ENCODE measurements at places on chromosomes 2 and 18. TPM values are rescaled to one million over a fixed set of nuclear protein-coding genes. Genes with fewer than 3 reads are reported as not detected.
A peak's percentile ranks its signal among the peaks of the same experiment; 100 is the strongest.

GRCh38 chr2:24920098-24920808 is at the start of gene ADCY3:
Gene ADCY3 (minus strand): TSS chr2:24920237. CDS start chr2:24918987, 1,250 bp downstream.
- DNase-seq = peak; percentile 75

DNA sequence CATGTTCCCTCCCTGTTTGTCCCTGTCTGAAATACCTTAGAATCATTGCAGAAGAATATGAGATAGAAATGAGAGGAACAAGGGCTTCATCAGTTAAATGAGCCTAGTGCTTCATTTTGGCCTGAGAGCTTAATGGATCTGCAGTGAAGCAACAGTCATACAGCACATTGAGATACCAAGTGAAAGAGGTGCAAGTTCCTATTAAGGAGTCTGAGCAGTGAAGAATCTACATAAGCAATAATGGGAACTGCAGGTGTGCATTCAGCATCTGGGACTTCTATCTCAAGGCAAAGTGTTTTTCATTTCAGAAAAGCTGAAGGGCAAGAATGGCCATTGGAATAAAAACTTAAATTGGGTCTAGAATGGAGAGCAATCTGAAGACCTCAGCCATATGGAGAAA is 323.2 kb upstream of the SLC39A10 start:
- no peak for DNase-seq

DNA sequence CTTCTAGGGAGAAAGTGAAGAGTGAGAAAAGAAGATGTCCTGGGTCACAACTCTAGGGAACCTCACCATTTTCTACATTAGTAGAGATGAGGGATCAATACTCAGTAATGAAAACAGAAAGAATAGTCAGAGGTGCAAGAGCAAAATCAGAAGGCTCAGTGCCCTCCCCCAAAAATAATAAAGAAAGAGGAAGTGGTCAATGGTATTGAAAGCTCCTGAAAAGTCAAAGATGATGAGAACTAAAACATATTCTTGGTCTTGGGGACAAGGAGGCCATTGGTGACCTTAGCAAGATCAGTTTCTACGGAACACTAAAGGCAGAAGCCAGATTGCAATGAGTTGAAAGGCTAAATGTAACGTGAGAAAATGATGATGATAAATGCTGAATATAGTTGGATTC is 24.5 kb upstream of the MYO1B start:
- no peak for DNase-seq

DNA sequence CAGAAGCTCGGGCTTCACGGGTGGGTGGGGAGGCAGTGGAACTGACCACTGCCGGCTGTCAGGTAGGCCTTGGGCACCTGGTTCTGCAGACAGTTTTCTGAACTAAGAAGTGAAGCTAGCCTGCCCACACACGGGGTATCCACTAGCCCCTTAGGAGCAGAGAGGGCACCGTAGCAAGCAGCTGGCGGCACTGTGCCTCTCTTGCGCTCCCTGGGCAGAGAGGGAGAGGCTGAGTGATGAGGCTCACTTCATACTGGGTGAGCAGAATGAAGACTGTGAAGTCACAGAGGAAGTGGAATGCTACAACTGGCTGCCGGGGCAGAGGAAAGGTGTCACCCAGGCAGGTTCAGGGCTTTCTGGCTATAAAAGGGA is 753 bp downstream of the ITPRIPL1 start:
- DNase-seq = peak; percentile 77

- DNase-seq = no peak
These were observed 35.6 kb downstream of the GLI2 start for GRCh38 chr2:120771111-120771780.

GRCh38 chr2:43312755-43313641 is 86.6 kb upstream of the ZFP36L2 start:
- DNase-seq = no peak

DNA sequence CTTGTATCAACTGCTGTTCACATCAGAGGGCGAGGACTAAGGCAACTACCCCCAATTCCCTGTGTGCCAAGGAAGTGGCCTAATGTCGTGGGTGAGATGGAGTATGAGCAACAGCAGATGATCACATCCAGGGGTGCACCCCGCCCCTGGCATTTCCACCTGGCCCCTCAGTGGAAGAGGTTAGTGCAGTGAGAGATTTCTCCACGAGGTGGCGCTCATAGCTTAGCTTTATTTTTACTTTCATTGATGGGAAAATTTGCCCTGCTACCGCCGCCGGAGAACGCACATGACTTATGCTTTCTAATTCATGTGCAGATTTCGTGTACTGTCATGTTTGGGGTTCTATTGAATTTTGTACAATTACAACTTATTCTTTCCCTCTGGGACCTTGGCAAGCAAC is 470.6 kb upstream of the MEX3C start:
- DNase-seq = peak; percentile 61

GRCh38 chr18:34039201-34039600 is 185.5 kb downstream of the NOL4 start:
- no peak for DNase-seq

GRCh38 chr2:140895378-140895777 is 1235.4 kb downstream of the LRP1B start:
- DNase-seq = no peak

DNA sequence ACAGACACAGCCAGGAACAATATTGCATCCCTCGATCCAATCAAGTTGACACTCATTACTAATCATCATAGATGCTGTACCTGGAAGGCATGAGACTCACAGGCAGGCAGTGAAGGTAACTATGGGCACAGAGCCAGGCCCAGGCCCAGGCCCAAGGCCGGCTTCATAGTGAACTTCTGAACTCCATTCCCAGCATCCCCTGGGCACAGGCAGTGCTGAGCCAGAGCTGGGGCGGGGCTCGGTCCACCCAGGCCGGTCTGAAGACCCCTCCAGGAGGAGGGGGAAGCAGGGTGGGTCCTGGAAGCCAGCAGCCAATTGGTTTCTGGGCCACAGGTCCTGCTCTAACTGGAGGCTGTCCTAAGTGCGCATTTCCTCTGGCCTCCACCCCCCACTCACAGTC is 37.6 kb downstream of the MLPH start:
- no peak for DNase-seq

GRCh38 chr2:23513872-23514793 is 129.2 kb downstream of the KLHL29 start:
- no peak for DNase-seq

- DNase-seq = no peak
These were observed 124.1 kb upstream of the LGALSL start for GRCh38 chr2:64329848-64330247.

GRCh38 chr2:157771234-157771633 is 104.9 kb downstream of the ACVR1 start:
- no peak for DNase-seq

GRCh38 chr2:114534116-114535084 is 92.0 kb downstream of the DPP10 start:
- DNase-seq = no peak

GRCh38 chr2:127597984-127598380 is 48.0 kb upstream of the GPR17 start:
- DNase-seq = no peak

DNA sequence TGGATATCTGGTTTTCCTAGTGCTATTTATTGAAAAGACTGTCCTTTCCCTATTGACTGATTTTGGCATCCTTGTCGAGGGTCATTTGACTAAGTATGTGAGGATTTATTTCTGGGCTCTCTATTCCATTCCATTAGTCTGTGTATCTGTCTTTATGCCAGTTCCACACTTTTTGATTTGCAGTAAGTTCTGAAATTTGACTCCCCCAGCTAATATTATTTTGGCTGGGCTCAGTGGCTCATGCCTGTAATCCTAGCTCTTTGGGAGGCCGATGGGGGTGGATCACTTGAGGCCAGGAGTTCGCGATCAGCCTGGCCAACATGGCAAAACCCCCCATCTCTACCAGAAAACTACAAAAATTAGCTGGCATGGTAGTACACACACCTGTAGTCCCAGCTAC is 46.8 kb upstream of the GAREM2 start:
- DNase-seq = no peak

- DNase-seq = no peak
These were observed 402.9 kb downstream of the ERBB4 start for GRCh38 chr2:212135739-212136138.

DNA sequence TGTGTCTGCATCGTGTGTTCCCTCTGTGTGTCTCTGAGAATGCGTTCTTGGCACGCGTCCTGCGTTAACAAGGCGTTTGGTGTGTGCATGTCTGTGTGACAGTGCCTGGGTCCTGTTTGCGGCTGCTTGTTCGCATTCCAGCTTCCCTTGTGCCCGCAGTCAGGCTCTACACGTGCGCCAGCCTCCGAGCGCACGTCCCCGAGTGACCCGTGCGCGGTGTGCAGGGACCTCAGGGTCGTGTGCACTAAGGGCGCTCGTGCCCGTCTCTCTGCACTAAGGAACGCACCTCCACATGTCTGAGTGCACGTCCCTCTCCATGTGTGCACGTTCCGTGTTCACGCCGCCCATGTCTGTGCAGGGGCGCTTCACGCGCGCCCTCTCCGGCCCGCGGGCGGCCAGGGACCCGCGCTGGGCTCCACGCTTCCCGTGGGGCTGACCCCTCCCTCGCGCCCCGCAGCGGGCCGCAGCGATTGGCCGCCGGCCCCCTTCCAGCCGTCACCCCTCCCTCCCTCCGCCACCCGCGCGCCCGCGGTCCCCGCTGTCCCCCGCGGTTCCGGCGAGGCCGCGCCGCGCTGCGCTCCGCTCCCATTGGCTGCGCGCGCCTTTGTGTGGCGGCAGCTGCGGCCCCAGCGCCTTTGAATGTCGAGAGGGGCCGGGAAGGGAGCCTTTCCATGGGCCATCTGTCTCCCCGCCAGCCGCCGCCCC is 229.4 kb downstream of the HAUS1 start:
- DNase-seq = no peak

DNA sequence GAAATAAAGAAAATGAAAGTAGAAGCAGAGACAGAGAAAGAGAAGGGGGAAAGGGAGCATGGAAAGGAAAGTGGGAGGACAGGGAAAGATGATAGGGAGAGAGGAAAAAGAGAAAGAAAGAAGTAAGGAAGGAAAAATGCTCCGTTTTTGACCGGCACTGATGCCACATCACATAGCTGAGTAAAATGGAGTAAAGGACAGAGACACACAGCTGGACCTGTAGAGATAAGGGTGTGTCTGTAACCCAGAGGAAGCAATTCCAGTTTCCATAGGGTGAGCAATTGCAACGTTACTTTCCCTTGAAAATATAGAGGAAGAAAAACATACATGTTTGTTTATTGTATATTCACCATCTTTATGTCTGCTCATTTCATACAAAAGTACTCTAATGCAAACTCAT is 1866.9 kb upstream of the PIK3C3 start:
- DNase-seq = no peak

DNA sequence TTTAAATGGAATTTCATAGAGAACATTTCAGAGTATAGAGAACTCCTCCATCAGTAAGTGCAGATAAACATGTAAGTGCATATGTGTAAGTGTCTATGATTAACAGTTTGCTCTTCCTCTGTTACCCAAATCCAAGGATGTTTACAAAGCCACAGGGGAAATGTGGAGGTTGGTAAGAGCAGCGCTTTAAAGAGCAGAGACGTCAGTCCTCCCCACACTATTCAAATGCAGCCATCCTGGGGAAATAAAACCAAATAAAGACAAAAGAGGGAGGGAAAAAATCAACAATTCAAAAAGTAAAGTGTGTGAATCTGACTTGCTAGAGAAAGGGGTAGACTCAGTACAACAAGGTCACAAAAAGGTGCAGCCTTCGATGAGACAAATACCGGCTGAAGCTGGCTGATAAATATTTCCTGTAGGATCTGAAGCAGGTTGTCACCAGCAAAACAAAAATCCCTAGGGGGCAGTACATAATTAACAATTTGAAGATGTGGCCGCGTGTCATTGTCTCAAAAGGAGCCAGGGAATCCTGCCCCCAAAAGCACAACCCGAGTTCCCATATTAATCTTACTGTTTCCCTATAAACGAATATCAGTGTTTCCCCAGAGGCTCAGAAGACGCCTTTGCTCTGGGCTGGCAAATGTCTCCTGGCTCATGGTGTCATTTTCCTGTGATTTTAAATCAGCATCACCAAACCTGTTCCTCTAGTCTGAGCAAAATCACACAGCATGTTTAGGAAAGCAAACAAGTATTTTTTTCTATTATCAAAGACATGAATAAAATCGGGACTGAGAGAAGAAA is 216.5 kb downstream of the CDCA7 start:
- no peak for DNase-seq

DNA sequence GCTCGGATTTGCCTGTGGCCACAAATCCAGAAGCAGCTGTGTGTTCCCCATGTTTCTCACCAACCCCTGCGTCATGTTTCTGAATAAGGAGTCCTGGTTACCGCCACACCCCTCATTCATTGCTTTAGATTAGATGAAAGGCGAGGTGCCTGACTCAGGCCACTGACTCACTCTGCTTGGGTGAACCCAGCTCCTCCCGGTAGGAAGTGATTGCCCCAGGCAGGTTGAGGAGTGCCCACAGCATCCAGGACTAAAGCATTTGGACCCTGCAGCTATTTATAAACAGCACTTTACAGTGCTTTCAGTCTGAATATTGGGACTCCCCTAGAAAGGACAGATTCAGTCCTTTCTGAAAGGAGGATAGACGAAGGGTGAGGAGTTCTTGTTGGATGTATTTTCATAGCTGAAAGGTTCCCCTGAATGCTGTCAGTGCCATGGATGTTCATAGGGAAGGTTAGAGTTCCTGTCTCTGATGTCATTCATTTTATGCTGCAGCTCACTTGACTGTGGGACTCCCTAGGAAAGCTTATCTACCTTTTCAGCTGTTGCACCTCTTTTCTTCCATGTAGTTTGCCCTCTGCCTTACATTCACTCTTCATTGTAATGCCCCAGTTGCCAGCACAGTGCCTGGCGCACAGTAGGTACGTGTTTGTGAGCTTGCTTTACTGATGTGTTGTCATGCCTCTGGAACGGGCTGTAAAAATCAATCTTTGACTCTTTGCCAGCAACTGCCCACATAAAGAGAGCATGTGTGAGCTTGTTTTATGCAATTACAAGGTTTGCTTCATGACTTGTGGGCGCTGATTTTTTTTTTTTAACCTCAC is 14.9 kb downstream of the ITGA6 start:
- DNase-seq = no peak

GRCh38 chr2:24877067-24877466 is 43.0 kb downstream of the ADCY3 start:
- DNase-seq = no peak

The PLEKHM3 gene
- total RNA-seq = 4.7 TPM

The SOX11 gene
- not detected for total RNA-seq
